Activated CD4-positive, alpha-beta T cell treated with anti-CD3 and anti-CD28 coated beads, Interleukin-2, amount 50 U/mL, for 48 hours (primary cell): ENCODE measurements at places on chromosomes 2 and 18.

- DNase-seq = no peak
Observed at GRCh38 chr2:85706599-85707296, 12.6 kb downstream of the GNLY start.

- DNase-seq = no peak
Observed at GRCh38 chr2:222232372-222232771, 66.4 kb downstream of the PAX3 start.

- DNase-seq = no peak
Observed at GRCh38 chr2:96308248-96308647, 2.9 kb upstream of the SNRNP200 start.

- DNase-seq = no peak
Observed at GRCh38 chr2:164984428-164984827, 29.1 kb upstream of the SLC38A11 start.

DNA sequence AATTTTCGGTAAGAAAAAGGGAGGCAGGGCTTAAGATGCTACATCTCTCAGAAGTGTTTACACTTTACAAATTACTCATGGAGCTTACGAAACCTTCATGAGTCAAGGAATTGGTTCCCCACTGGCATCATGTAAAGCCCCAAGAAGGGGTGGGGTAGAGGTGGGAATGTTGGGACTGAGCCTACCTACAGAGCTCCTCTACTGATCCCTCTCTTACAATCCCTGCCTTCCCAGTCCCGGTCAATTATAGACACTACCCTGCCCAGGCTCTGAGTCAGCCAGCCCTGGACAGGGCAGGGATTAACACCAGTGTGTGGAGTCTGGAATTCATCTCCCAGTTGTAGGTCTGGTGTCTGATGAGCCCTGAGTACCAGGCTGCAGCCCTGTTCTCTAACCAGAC lies 248.9 kb downstream of the PAX3 start:
- no peak for DNase-seq

- no peak for DNase-seq
Observed at GRCh38 chr2:101106453-101107181, 44.6 kb downstream of the TBC1D8 start.

- DNase-seq = no peak
Observed at GRCh38 chr2:135836596-135837270, at the start of gene LCT. TSS of gene LCT (minus strand) at chr2:135837184. CDS start at chr2:135837169, 15 bp downstream.

- peak; percentile 58 for DNase-seq
Observed at GRCh38 chr2:158953926-158954763, 14.3 kb upstream of the TANC1 start.
